Stimulated activated CD8-positive, alpha-beta memory T cell treated with anti-CD3 and anti-CD28 coated beads, Interleukin-4, amount 100 ng/mL, for 48 hours (primary cell): ENCODE measurements at places on chromosomes 1 and 21.
A peak's percentile ranks its signal among the peaks of the same experiment; 100 is the strongest.

GRCh38 chr1:2610036-2610959, 22.5 kb downstream of the MMEL1 start:
- DNase-seq: no peak

GRCh38 chr1:119116725-119117124, 23.7 kb downstream of the WARS2 start:
- DNase-seq: no peak

DNA sequence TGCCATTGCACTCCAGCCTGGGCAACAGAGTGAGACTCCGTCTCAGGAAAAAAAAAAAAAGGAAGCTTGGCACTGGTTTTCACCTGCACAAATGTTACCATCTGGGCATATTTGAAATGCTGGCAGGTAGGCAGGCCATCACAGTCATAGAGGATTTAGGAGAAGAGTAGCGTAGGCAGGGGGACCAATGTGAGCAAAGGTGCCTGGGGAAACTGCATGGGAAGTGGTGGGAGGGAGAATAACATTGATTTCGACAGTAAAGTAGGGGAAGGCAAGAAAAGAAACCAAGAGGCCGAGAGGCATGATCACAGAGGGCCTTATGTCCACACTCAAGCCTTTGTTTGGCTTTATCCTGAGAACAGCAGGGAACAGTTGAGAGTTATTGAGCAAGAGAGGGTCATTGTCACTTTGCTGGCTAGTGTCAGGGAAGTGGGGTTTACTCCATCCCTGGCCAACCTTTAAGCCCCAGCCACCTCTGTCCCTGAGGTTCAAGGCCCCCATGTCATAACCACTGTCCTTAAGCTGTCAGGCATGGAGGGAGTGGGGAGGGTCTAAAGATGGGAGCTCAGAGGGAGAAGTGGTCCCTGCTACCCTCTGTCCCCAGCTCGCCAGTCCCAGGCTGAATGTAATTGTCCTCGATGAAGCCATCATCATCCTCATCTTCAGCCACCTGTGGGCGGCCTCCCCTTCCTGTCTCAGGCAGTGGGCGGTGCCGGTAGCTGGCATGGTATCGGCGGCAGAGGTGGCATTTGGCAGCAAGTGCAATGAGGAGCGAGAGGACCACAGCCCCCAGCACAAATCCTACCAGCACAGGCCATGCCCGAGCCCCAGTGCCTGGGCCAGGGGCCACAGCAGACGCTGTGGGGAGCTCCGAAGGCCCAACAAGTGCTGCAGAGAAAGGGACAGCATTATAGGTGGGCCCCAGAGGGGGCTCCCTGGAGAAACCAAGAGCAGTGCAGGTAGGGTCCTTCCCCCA, 2.9 kb downstream of the C1orf210 start:
- no peak for DNase-seq

GRCh38 chr21:44551340-44551961, at the start of gene KRTAP10-2:
TSS of gene KRTAP10-2 (minus strand) at chr21:44551505. CDS start at chr21:44551458, 47 bp downstream.
- DNase-seq: peak; percentile 17

GRCh38 chr1:97553971-97554370, 366.9 kb downstream of the DPYD start:
- DNase-seq: no peak

GRCh38 chr1:16396591-16396990, 29.5 kb downstream of the SZRD1 start:
- no peak for DNase-seq

DNA sequence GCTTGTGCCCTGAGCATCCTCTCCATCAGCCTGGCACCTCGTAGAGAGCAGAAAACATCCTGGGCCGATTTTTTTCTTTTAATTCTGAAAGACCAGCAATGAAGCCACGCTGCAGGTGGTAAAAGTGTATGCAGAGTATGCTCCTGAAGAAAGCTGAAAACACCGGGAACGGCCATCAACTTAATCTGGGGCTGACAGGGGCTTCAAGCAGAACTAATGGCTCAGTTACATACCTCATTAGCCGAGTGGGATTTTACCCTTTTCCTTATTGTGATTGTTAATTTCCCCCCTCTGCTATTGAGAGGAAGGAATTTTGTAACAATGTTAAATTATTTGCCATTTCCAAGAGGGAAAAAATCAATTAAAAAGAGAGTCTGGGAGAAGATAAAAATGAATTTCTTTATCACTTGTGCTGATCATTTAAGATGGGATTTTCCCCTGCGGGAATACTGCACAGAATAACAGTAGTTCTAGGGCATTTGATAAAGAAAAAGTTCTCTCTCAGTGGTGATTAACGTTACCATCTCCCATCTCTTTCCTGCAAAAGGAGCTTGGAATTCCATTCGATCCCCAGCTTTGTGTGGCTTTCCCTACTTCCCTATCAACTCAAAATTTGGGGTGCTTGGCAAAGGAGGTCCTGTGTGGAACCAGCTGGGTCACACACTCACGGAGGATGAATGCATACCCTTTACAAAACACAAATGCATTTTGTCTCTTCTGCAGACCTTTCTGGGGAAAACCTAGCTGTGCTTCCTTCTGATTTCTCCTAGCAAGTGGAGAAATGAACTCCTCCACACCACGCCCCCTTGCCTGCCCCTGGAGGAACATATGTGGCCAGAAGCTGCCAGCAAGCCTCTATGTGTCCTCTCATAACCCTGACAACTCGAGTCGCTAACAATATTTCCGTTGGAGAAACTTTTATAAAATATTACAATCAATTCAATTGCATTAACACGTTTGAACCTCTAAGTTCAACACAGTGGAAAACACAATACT, 70.9 kb downstream of the RRAGC start:
- no peak for DNase-seq

DNA sequence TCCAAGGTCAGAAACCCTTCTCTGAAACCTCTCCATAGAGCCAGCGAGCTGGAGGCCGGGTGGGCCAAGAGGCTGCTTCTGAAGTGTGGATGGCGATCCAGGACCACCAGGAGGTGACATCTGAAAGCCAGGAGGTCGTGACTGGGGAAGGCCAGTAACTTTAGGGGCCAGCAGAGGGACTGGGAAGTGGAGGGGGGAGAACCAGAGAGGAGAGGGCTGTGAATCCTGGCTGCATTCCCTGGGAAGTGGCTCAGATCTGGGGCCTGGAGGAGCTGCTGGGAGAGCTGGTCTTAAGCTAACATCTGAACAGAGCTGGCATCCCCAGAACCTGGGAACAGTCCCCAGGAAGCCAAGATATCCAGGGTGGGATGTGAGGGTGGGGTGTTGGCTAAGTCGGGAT, 11.3 kb upstream of the EPHA8 start:
- DNase-seq: no peak

DNA sequence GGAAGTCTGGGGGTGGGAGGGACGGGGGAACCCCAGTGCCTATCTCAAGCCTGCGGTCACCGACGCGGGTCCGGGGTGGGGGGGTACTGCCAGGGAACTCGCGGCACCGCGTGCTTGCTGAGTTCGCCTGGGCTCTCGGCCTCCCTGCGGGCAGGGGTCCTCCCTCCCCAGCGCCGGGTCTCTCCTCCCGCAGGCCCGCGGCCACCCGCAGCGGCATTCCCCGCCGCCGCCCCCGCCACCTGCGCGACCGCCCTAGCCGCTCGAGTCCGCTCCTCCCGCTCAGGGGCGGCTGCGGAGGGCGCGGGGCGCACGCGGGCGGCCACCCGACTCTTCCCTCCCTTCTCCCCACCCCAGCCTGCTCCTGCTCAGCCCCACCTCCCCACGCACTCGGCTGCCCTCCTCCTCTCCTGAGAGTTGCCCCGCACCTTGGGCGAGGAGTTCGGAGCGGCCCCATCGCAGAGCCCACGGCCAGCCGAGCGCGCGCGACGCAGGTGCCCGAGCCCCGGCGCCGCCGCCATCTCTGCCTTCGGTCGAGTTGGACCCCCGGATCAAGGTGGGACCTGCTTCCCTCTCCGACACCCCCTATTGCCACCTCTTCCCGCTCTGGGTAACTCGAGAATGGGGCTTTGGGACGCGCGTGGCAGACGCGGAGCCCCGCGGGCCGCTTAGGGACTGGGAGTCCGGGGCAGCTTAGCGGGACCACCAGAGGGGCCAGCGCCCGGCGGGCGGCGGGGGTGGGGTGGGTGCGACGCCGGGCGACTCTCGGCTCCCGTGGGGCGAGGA, 105.0 kb downstream of the LEPR start:
- DNase-seq: no peak

DNA sequence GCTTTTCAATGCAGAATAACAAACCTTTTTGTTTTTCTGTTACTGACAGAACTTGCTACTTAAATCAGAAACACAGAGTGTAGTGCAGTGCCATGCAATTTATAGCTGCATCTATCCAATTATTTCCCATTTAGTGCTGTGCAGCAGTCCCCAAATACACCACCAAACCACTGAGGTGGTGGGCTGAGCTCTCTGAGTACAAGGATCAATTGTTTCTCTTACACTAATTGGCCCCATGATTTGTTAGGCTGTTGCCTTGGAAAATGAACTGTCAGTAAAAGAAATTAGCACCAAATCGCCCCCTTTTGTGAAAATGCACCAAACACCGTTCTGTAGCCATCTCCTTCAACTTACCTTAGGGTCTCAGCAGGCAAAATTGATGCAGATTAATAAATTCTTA, 118.9 kb upstream of the C8B start:
- no peak for DNase-seq

- peak; percentile 43 for DNase-seq
Observed at GRCh38 chr1:89125913-89126580, at the start of gene GBP2. TSS of gene GBP2 (minus strand) at chr1:89126114. CDS start at chr1:89121966, 4,148 bp downstream.

DNA sequence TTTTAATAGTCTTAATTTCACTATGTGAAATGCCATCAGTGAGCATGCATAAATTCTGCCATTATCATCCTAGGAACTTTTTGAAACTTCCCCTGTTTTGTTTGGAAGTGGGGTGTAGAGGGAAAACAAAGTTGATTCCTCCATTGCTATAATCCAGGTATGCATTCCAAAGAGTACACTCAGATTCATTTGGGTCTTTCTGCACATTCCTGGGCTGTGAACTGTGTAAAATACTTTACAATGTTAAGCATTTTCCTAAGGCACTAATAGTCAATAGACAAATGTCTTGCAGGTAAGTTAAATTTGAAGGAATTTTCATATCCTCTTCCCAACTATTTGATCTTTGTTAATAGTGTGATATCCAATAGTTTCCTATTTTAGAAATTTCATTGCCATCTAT, 36.2 kb downstream of the SGIP1 start:
- no peak for DNase-seq

DNA sequence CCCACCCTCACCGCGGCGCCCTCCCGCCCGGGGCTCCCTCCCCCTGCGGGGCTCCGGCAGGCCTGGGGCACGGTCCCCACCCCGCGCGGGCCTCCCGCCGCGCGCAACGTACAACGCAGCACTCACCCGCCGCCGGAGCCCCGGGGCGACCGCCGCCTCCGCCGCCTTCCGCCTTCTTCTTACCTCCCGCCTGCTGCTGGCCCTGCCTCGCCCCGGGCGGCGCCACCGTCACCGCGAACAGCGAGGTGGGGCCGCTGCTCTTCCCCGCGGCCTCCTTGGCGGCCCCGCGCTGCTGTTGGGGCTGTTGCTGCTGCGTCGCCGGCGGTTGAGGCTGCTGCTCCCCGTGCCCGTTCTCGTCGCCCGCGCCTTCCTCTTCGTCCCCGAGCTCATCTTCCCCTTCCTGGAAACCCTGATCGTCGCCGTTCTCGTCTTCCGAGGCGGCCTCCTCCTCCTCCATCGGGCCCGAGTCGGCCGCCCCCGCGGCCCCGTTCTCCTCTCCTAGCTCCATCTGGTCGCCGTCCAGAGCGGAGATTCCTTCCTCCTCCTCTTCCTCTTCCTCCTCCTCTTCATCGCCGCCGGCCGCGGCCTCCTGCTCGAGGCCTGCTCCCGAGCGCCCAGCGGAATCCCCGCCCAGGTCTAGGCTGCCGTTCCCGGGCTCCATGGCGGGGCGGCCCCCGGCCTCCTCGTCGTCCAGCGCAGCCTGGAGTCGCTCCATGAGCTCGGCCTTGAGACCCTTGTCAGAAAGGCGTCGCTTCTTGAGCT, 671 bp downstream of the HNRNPU start:
- DNase-seq: peak; percentile 55

- no peak for DNase-seq
Observed at GRCh38 chr1:242886137-242886536, 361.6 kb upstream of the PLD5 start.

DNA sequence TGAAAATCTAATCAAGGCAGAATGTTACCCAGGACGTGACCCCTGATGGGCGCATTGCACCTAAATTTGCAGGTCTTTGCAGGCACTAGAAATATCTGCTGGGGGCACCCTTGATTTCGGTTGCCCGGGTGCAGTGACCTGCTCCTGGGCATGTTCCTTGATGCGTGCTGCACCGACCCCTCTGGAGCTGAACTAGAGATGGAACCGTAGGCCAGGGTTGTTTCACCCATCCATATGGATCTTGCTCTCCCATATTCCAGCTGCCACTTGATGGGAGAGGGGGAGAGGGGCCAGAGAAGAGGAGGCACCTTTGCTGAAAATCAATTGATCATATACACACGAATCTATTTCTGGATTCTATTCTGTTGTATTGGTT, 8.4 kb upstream of the COL18A1 start:
- DNase-seq: no peak

DNA sequence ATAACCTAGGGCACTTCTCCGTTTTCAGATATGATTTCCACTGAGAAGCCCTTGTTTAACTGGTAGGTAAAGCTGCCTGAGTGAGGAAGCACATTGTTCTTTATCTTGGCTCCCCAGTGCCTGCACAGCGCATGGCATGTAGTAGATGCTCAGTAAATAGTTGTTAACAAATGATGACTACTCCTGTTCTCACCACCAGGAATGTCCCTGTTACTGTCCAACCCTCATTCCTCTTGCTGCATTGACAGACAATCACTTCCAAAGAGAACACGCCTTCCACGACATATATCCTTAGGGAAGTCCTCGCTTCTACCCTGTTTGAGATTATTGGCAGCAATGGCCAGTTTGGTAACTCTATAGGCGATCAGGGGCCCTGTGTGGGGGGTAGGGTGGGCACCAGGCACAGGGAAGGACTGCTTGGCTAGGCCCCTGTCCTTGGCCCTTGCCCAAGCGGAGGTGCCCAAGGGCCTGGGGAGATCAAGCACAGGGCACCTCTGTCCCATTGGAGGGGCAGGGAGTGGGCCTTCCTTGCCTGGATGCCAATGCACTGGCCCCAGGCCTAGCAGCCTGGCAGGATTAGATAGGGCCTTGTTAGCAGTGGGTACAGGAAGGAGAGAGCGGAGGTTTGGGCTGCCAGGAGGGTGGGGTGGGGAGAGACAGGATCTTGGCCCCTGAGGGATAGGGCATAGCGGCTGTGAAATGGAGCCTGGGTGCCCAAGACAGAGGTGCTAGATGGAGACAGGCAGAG, 10.2 kb downstream of the NES start:
- DNase-seq: no peak

- DNase-seq: no peak
Observed at GRCh38 chr21:38392661-38393060, 105.6 kb downstream of the ERG start.
